ENCODE measurements at places on chromosomes 5 and 9. TPM values are rescaled to one million over a fixed set of nuclear protein-coding genes. Genes with fewer than 3 reads are reported as not detected.

Gene RNF183
- total RNA-seq = not detected

Gene ENHO
- total RNA-seq = not detected

Gene RUSC2
- total RNA-seq = 10.1 TPM

Gene LHX3
- 0.07 TPM for total RNA-seq

Gene RNF180
- 2.8 TPM for total RNA-seq

Gene GCNT4
- 0.06 TPM for total RNA-seq

Gene DIRAS2
- total RNA-seq = 0.59 TPM

Gene ACTBL2
- not detected for total RNA-seq

Gene CYLC2
- not detected for total RNA-seq

Gene CYSRT1
- total RNA-seq = 0.59 TPM

Gene IFNE
- total RNA-seq = 0.87 TPM

Gene TSC1
- 34.1 TPM for total RNA-seq

Gene FSTL4
- 15.0 TPM for total RNA-seq

Gene SLCO6A1
- not detected for total RNA-seq

Gene BAAT
- total RNA-seq = 0.14 TPM

Gene FOXE1
- 0.26 TPM for total RNA-seq

Gene XPA
- total RNA-seq = 10.4 TPM

Gene ZBED3
- total RNA-seq = 3.3 TPM

Gene PCDHGA3
- total RNA-seq = not detected

Gene KIF12
- not detected for total RNA-seq

Gene LAMC3
- total RNA-seq = 9.2 TPM

Gene PKD2L2
- total RNA-seq = not detected

Gene TAL2
- not detected for total RNA-seq

Gene FST
- 84.8 TPM for total RNA-seq

Gene DDX4
- total RNA-seq = not detected

Gene ADAMTS19
- total RNA-seq = not detected

Gene SHOC1
- not detected for total RNA-seq

Gene FRMPD1
- not detected for total RNA-seq

Gene NOXA1
- total RNA-seq = 0.92 TPM

Gene ZBTB6
- total RNA-seq = 19.8 TPM

Gene SERF1B
- 78.2 TPM for total RNA-seq

Gene TSSK1B
- total RNA-seq = not detected

Gene CATSPER3
- total RNA-seq = 0.40 TPM

Gene REEP2
- total RNA-seq = 2.3 TPM

Gene GPRIN1
- total RNA-seq = 2.0 TPM

Gene IFNA21
- not detected for total RNA-seq

Gene RABGAP1
- 21.4 TPM for total RNA-seq

Gene LHFPL2
- total RNA-seq = 8.6 TPM

Gene C5orf34
- total RNA-seq = 13.1 TPM

Gene OTULINL
- total RNA-seq = 0.35 TPM

Gene COL27A1
- total RNA-seq = 1.2 TPM

Gene PITX1
- 45.3 TPM for total RNA-seq

Gene ANXA6
- total RNA-seq = 30.6 TPM

Gene PCDHB10
- total RNA-seq = 0.72 TPM

Gene DMRT2
- total RNA-seq = not detected

Gene PTGS1
- 1.9 TPM for total RNA-seq

Gene PCDHA9
- total RNA-seq = 0.02 TPM
